ENCODE measurements at places on chromosomes 16 and 17. TPM values are rescaled to one million over a fixed set of nuclear protein-coding genes. Genes with fewer than 3 reads are reported as not detected.

Gene PDE6G
- 0.67 TPM for total RNA-seq

Gene PLA2G10
- not detected for total RNA-seq

- DNase-seq = no peak
Measured at GRCh38 chr16:52629296-52629695, 82.4 kb upstream of the TOX3 start.

DNA sequence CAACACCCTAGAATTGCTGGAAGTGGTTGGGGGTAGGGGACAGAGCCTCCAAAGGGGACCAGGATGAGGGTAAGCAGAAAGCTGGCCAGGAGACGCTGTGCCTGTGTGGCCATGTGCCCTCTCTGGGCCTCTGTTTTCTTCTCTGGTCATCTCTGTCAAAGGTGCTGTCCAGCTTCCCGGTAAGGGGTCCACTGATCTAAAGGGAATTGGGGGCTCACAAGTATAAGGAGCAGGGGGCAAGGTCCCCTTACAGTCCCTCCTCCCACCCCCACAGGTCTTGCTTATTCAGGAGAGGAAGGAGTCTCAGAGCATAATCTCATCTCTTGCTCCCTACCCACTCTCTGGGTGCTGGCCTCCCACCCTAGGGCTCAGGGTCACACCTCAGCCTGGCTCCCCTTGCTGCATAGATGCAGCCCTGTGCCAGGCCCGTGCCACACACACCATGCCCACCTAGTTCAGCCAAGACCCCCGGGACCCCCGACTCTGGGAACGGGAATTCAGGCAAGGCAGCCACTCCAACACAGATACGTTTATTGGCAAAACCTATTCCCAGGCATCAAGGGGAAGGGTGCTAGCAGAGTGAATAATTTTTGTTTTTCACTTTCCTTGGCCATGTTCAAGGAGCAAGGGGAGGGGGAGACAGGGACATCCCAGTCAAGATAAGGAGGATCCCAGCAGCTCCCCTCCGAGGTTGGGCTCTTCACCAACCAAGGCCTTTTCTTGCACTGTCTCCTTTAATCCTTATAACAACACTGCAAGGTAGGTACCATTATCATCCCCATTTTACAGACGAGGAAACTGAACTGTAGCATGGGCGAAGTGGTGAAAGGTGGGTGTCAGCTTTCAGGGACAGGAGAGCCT, 19.8 kb downstream of the SLC4A1 start:
- DNase-seq = no peak

DNA sequence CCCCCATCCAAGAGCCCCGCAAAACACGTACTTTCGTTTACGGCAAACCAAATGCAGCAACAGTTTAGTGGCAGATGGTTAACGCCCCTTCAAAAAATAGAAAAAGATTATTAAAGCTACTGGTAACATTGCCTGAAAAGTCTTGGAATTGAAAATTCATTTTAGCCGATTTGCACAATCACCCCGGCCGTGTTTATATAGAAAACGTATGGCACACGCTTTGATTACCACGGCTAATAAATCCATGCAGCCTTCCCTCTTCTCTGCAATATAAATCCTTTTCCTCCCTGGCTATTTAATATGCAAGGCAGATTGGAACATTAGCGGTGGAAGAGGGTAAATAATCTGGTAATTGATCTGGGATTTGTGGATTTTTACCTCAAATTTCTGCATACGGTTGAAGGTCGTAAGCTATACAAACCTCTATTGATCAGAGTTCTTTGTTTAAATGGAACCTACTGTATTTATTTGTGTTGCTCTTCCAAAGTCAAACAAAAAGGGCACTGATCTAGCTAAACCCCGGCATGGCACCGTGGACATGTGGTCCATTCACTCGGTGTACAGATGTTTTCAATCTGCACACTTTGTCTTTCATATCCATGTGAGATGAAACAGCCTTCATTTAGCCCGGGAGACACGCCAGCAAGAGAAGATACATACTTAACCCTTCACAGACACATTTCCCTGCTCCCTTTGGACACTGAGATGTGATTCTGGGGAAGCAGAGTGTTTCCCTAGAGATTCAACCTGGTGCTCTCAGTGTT, 238.1 kb upstream of the MAF start:
- no peak for DNase-seq

- no peak for DNase-seq
Measured at GRCh38 chr17:72264682-72265405, 144.0 kb downstream of the SOX9 start.

Data from dorsolateral prefrontal cortex (tissue), 122 donors.